ENCODE measurements at places on chromosomes 1 and 21.

- DNase-seq: no peak
These were observed 2.8 kb downstream of the TARBP1 start for GRCh38 chr1:234476172-234476571.

GRCh38 chr1:190179817-190180216, 297.8 kb downstream of the BRINP3 start:
- DNase-seq: no peak

DNA sequence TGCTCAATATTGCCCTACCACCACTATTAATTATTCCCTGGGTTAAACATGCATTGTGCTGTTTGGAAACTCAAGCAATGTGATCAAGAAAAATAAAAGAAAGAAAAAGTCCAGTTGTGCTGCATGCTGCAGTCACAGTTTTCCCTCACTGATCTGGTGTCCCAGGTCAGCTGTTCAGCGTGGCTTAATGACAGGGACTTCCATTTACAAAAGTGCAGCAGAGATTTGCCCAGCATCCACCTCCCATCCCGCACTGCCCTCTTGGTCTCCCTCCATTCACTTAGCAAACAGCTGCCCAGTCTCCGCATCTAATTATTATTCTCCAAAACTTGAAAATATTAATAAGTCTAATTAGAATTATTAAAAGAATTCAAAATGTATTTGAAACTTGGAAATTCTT, 2.0 kb upstream of the OR2T4 start:
- no peak for DNase-seq

DNA sequence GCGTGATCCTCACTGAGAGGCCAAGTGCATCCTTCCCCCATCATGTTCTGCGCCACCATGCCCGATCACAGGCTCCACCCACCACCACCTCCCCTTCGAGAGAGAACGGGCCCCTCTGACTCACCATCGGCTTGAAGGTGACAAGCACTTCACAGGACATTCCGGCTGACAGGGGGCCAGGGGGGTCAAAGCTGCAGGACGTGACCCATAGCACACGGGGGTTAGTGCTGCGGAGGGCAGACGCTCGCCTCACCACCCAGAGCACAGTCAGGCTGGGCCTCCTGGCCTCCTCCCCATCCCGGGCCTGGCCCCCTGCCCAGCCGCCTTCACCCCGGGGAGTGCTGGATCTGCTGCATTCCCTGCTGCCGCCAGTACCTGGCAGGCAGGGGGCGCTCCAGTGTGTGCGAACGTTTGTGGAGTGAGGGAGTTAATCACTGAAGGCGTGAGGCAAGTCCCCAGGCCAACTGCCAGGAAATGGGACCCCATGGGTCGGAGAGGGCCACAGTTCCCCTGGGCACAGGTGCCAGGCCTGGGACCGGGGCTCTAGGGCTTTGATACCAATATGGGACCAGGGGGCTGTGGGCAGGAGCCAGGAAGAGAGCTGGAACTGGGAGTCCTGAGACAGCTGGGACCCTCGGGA, 40.9 kb upstream of the TMEM52 start:
- peak; percentile 91 for DNase-seq

DNA sequence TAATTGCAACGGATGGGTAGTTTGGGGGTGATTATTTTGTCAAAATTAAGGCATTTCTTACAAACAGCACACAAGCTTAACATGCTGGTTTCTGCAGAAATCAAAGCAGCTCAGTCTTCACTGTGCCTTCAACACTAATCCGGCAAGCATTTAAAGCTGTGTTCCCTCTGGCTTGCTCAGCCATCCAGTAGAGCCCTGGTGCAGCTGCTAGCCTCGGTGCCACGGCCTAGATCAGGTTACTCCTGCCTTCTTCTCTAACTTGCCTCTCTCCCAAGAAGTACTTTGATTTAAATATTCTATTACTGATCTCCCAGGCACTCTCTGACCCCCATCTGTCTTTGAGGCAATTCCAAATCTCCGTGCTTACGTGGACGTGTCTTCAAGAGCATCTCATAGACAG, 85.6 kb downstream of the GREM2 start:
- no peak for DNase-seq

- no peak for DNase-seq
These were observed 49.0 kb downstream of the LRRC53 start for GRCh38 chr1:74463333-74463988.

DNA sequence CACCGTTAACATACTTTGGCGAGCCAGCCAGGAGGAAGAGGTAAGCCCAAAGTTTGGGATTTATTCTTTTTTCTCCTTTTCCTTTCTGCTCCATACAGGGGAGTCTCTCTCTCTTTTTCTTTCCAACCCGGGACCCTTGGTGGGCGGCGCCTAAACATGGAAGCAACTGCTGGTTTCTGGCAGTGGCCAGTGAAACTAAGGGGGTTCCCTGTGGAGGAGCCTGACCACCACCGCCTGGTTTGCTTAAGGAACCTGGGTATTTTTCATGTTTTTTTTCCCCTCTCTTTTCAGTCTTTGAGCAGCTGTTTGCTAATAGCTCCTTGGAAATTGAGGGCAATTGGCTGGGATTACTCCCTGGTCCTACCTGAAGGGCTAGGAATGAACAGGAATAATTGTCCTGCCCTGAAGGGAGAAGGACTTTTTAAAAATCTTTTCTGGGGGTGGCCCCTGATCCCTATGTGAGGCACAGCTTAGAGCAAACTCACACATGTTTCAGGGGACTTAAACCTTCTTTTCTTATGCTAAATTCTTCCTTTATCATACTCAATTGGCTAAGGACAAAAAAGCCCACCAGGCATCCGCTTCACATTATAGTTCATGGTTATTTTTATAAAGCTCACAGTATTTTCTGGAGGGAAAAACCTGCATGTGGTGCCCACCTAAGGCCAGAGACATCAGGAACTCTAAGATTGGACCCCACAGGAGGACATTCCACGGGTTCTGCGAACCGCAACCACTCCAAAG, 61.3 kb upstream of the PLD5 start:
- DNase-seq: no peak

DNA sequence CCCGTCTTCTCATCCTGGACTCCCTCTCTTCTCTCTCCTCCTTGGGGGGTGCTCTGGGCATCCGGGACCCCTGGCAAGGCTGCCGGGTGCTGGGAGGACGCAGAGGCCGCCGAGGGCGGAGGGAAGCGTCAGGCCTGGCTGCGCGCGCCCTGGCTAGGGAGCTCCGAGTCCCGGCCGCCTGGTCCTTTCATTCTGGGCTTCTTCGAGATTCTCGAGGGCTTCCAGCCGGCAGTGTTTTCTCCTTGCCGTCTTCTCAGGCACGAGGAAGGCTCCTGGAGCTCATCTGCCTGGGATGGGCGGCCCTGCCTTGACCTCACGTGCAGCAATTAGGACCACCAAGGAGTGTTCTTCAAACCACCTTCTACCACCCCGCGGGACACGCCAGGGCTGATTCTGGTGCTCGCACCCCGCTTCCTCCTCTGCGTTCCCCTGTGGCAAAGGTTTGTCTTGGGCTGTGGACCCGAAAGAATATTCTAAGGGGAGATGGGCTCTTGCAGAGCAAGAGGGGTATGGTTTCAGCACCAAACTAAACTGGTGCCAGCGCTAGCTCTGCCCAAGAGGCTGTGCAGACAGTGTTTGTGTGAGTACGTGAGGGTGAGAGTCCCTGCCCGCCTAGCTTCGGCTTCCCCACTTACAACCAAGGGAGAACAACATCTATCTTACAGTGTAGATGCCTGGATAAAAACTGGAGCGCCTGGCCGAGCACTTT, 36.5 kb downstream of the PIK3CD start:
- peak; percentile 50 for DNase-seq

GRCh38 chr1:3369446-3370076, 84.9 kb upstream of the ARHGEF16 start:
- DNase-seq: no peak

- no peak for DNase-seq
These were observed 15.5 kb downstream of the ARHGEF10L start for GRCh38 chr1:17554954-17555353.

DNA sequence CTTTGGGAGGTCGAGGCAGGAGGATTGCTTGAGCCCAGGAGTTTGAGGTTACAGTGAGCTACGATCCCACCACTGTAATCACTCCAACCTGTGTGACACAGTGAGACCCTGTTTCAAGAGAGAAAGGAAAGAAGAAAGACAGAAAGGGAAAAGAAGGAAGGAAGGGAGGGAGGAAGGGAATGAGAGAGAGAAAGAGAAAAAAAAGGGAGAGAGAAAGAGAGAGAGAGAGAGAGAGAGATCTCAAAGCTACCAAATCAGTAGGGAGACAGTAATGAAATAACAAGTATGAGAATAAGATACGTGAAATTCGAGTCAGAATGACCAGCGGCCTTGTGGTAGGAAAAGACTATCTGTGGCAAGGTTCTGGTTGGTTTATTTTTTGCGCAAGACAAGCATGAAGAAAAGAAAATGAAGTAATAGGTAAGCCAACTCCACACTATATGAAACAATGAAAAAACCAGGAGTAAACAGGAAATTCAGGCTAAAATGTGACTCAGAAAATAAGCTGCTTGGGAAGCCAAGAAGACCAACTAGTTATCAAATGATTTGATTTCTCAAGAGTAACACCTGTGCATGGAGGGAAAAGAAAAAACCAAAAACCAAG, 8.9 kb downstream of the MTF1 start:
- no peak for DNase-seq

- no peak for DNase-seq
These were observed 91.2 kb upstream of the JUN start for GRCh38 chr1:58874757-58875755.

GRCh38 chr21:19590044-19590443, 1186.5 kb upstream of the TMPRSS15 start:
- DNase-seq: no peak
